ENCODE measurements at places on chromosomes 11 and 22.

- DNase-seq: no peak
Observed at GRCh38 chr22:36360011-36360410, 27.8 kb downstream of the MYH9 start.

- no peak for DNase-seq
Observed at GRCh38 chr11:40647295-40647694, 812.2 kb downstream of the LRRC4C start.

DNA sequence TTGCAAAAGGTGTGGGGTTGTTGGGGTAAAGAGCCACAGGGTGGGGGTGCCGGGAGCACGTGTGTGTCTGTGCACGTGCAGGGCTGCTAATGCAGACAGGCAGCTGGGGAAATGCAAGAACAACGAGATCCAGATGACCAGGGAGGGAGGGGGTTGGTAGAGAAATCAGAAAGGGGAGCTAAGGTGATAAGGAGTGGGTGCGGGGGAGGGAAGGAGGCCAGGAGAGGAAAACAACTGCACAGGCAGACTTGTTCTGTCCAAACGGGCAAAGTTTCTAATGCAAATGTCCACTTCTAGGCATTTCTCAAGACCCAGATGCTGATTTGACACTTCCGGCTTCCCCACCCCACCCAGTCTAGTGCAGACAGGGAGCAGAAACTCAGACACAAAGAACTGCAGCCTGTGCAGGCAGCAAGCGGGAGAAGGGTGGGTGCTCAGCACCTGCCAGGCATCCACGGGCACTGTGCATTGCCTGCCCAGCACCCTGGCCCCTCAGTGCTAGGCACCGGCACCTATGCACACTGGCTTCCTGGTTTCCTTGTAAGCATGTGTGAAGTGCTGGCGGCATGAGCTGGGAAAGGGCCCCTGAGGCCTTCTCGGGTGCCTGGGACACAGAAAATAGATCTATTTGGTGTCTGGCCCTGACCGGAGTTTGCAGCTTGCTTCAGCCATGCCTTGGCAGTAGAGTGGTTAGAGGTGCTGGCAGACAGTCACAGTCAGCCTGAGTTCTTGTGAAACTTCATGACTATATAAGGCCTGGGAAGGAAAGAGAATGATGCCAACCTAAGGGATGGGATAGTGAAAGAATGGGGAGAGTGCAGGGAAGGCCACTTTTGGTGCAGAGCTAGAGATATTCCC is 220.1 kb upstream of the SORL1-AS1 start:
- no peak for DNase-seq

DNA sequence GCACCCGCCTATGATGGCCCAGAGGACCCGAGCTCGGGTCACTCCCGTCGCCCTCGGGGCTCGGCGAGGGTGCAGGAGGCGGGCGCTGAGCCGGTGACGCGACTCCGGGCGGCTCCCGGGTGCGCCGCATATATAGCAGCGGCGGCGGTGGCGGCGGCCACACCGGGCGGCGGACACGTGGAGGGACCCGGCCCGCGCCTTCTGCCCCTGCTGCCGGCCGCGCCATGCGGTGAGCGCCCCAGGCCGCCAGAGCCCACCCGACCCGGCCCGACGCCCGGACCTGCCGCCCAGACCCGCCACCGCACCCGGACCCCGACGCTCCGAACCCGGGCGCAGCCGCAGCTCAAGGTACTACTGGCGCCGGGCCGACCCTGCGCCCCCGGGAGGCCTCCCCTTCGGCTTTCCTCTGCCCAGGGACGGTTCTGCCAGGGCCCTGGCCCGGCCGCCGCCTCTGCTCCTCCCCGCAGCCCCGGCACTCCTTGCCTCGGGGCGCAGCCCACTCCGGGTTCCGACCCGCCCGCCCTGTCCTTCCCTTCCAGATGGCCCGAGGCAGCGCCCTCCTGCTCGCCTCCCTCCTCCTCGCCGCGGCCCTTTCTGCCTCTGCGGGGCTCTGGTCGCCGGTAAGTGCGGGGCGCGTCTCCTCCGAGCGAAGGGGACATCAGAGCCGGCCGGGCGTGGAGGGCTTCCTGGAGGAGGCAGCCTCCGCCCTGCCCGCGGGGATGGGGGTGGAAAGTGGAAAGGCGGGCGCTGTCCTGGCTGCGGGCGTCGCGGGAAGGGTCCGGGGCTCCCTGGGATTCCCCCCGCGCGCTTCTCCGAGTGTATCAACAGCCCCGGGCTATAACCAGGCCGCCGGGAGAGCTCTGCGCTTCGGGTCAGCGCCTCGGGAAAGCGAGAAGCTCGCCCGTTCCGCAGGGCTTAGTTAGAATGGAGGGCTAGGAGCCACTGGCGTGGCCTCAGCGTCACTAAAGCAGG is at the start of gene GAL:
Gene GAL (plus strand): TSS at position 160 of the 972 bp plus-strand sequence. CDS start 380 bp downstream, at position 540.
- DNase-seq: no peak

DNA sequence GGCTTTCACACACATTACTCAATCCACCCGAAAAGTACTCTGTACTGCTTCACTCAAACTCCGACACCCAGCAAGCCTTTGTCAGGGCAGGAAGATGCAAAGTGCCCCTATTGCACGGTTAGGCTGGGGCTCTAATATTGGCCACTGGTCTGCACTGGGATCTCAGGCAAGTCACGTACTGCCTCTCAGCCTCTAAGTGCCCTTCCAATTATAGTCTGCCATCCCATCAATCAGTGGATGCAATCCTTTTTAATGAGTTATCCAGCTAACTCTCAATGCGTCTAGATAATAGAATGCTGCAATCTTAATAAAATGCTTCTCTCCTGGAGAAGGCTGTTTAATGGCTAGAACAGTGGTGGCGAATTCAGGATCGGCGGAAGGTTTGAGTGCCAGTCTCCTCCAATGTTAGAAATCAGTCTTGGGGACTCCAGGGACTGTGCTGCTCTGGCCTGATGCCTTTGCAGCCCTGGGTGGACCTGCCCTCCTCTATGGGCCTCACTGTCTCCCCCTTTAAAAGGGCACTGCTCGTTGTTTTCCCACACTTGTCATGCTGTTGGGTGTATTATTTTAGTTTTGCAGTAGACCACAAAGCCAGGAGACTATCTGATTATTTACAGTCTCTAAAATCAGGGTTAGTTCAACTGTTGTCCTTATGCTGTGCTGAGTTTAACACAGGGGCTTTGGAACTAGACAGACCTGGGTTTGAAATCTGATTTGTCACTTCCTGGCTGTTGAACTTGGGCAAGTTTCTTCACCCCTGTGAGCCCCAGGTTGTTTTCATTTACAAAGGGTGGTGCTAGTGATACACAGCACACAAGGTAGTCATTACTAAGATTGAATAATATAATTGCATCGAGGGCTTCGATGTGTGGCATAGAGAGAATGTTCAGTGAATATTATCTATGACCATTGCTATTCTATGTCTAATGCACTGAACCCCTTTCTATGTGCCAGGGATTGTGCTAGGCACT is 36.7 kb downstream of the CLMP start:
- no peak for DNase-seq

GRCh38 chr22:36221799-36222751 is 17.3 kb downstream of the APOL2 start:
- DNase-seq: peak; percentile 19

GRCh38 chr11:14638561-14638960 is 5.0 kb upstream of the PDE3B start:
- no peak for DNase-seq

All from stimulated activated CD4-positive, alpha-beta T cell treated with anti-CD3 and anti-CD28 coated beads, Interleukin-2, amount 100 ng/mL, for 4 hours (primary cell).